ENCODE measurements at places on chromosomes 13 and 19.
A peak's percentile ranks its signal among the peaks of the same experiment; 100 is the strongest.

GRCh38 chr13:77703408-77703807 lies 5.9 kb downstream of the SLAIN1 start:
- no peak for DNase-seq

- no peak for DNase-seq
Measured at GRCh38 chr19:46404753-46405468, 8.5 kb downstream of the CCDC8 start.

DNA sequence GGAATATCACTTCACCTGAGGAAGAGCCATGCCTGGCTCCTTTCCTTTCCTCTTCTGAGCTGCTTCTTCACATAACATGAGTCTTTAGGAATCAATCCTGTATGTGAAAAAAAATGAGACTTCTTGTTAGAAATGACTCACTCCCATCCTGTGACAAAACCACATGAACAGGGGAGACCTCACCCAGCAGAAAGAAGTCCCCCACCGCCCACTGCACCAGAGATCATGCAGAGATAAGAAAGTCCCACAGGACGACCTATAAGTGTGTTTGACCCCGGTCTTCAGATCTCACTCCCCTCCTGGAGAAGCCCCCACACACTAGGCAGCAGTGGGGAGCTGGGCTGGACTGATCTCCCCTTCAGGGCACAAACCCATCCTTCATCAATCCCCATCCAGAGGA lies 7.8 kb downstream of the ZNF600 start:
- no peak for DNase-seq

GRCh38 chr19:37654629-37655300 lies 500 bp downstream of the ZFP30 start:
- DNase-seq, result peak; percentile 35

- no peak for DNase-seq
Measured at GRCh38 chr13:23695711-23696464, 125.7 kb downstream of the TNFRSF19 start.

DNA sequence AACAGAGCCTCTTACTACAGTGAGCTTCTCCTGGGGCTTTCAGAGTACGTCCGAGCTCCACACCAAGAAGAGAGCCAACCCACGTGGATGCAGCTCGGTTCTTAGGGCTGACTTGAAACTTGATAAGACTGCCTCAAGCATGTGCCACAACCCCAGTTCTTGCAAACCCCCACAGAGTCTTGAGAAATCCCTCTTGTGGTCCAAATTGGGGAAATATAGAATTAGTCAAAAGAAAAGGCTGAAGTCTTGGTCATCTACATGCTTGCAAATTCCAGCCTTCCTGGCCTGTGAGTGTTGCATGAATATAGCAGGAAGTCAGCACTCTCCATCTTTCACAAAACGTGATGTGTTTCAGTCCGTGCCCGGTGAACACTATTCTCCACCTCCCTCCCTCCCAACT lies 95.2 kb downstream of the GGACT start:
- no peak for DNase-seq

DNA sequence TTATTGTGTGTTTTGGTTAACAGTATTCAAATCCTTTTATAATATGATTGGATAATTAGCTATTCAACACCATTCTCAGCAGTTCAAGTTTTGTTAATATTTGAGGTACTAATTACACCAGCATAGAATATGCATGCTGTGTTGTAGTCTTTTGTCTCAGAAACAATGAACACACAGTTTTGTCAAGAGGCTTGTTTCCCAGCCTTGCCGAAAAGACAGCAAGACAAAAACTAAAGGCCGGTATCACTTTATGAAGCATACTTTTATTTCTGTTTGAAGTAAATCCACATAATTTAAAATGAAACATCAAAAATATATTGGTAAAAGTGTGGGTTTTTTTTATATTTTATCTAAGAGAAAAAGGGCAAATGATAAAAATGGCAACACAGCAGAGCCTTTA lies 7.5 kb downstream of the GPR180 start:
- no peak for DNase-seq

DNA sequence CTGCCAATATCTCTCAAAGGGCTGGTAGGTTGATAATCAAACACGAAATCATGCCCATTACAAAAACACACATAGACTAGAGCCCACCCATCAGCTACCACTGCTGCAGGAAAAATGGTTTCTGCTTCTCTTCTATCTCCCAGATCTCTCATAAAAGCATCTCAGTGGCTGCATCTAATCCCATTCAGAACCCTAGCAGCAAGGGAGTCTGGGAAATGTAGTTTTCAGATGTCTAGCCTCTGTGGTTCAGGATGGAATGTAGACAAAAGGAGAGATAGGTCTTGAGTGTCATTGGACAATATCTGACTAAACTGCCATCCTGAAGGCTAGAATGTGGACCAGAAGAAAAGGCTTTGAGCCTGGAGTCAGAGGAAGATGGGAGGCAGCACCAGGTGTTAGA lies 32.1 kb downstream of the RDH8 start:
- no peak for DNase-seq

DNA sequence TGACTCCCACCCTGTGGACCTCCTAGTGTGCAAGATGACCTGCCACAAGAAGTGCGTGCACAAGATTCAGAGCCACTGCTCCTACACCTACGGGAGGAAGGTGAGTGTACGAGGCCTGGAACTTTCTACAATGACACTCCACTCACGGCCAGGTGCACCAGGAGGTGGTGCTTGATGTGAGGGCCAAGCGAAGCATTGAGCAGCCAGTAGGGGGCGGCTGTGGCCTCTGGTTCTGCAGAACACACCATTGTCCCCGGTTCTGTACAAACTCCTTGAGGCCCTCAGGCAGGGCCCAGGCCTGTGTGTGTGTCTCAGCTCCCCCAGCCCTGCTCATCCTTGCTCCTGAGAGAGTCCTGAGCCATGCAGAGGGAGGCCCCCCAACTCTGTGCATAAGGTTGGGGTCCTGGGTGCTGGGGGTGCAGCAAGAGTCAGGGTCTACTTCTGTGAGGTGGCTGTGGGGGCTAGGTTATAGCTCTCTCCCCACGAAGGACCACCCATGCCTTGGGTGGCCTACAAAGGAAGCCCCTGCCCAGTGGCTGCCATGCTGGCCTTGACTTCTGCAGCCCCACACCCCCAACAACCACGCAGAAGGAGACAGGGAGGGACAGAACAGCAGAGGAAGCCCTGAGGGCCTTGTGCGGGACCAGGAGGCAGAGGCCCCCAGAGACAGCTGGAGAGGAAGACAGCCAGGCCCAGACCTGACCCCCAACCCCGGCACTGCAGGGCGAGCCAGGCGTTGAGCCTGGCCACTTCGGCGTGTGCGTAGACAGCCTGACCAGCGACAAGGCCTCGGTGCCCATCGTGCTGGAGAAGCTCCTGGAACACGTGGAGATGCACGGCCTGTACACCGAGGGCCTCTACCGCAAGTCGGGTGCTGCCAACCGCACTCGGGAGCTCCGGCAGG lies 9.7 kb upstream of the USE1 start:
- peak; percentile 44 for DNase-seq

DNA sequence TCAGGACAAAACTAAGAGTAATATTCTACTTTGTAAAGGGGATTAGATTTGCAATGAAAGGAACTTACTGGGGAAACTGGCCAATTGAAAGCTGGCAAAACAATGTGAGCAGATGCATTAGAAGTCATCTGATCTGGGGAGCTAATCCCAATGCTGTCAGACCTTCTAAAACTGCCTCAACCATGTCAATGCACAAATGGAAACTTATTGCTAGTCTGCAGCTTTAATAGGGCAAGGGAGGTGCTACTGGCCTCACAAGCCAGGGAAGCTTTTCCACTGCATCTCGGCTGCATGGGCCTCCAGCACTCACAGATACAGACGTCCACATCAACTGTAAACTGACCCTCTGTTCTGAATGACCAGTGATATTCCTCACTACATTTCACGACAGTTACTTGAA lies 154.2 kb downstream of the LHFPL6 start:
- no peak for DNase-seq

DNA sequence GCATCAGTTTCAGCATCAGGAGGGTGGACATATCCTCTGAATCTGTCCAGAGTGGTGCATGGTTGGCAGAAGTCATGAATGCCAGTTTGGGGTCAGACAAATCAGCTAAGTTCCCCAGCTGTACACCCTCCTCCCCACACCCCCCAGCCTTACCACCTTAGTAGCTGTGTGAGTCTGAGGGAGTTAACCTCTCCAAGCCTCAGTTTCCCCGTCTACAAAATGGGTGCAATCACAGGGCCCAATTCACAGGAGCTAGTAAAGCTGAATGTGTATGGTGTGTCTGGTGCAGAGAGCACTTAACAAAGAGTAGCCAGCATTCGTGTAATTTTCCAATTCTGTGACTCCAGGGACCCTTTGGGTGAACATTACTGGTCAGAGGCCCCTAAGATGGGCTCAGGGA lies 13.4 kb upstream of the ZNF358 start:
- no peak for DNase-seq
